ENCODE measurements at places on chromosomes 7 and 10.

DNA sequence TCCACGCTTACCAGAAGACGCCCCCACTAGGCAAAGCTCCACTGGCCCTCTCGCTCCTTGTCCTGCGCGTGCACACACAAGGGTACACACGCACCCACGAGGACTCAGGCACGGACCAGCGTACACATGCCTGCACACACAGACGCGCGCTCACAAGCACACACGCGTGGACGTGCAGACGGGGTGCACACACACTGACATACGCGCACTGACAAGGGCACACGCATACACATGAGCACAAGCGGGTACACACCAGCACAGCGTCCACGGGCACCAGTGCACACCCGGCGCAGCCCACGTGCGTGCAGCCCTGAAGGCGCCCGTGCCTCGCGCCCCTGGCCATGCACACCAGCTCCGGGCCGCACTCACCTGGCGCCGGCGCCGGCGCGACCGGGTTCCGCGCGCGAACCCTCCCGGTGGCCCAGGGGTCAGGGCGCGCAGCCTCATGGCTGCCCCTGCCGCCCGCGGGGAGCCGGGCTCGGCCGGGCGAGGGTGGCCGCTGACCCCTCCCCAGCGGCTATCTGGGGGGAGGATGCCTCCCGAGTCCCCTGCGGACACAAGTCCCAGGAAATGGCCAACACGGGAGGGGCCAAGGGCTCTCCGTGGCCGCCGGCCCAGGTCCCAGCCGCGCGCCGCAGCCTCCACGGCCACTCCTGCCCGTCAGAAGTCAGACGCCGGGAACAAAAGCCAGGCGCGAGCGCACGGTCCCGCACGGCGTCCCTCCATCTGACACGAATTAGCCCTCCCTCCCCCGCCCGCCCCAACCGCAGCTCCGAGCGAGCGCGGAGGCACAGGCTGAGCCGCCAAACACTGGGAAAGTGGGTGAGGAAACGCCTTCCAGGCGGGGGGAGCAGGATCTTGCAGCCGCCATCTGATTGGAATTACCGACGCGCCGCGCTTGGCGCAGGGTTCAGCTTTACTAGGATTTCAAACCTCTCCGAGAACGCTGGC, 45.0 kb downstream of the TNS3 start:
- DNase-seq, result no peak

DNA sequence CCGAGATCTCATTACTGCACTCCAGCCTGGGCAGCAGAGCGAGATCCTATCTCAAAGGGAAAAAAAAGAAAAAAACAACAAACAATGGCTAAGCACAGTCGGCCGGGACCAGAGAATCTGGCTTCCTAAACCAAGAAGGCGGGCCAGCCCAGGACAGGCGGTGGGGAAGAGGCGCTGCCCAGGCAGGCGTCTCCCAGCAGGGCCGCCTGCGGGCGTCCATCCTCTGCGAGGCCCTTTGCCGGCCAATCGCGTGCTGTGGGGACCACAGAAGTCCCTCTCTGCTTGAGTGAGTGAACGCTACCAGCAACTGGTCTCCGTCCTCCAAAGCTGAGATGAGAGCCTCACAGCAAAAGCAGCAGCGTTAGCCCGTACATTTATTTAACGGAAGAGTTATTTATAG, 14.7 kb upstream of the BMS1 start:
- no peak for DNase-seq

GRCh38 chr7:151886783-151887182, 9.9 kb upstream of the PRKAG2 start:
- DNase-seq, result no peak

DNA sequence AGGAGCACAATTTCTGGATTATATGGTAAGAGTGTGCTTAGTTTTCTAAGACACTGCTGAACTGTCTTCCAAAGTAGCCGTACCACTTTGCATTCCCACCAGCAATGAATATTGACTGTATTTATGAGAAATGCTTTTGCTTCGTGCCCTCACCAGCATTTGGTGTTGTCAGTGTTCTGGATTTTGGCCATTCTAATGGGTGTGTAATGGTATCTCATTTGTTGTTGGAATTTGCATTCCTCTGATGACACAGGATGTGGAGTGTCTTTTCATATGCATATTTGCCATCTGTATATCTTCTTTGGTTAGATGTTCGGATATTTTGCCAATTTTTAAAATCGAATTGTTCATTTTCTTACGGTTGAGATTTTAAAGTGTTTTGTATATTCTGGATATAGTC, 558.5 kb upstream of the FZD8 start:
- DNase-seq, result no peak

- DNase-seq, result no peak
Observed at GRCh38 chr10:104630731-104631130, 10.4 kb upstream of the SORCS3 start.

- DNase-seq, result no peak
Observed at GRCh38 chr10:24930427-24930826, 22.0 kb downstream of the PRTFDC1 start.

Measured in stimulated activated CD8-positive, alpha-beta memory T cell treated with anti-CD3 and anti-CD28 coated beads, Interleukin-4, amount 100 ng/mL, for 1 hour (primary cell).